ENCODE measurements at places on chromosomes 11 and 22.

DNA sequence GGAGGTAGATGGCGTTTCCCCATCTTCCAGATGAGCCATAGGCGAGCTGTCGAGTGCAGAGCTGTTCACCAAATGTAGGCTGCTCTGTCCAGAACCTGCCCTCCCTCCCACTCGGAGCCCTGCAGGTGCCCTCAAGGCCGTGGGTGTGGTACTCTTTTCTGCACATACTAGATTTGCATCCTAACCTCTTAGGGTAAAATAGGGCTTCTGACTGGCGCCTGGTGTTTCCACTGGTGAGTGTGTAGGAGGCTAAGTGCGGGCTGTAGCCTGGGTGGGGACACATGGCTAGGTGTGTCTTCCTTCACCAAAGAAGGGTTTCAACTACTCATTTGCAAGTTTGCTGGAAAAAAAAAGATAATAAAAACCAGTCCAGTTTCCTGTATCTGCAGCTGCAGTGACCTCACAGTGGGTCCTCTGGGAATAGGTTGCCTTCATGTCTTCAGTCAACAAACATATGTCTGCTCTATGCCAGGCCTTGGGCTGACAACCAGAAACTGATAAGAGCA is 8.5 kb downstream of the BIK start:
- DNase-seq = no peak

- DNase-seq = no peak
Observed at GRCh38 chr11:101907815-101908214, 7.0 kb upstream of the CEP126 start.

DNA sequence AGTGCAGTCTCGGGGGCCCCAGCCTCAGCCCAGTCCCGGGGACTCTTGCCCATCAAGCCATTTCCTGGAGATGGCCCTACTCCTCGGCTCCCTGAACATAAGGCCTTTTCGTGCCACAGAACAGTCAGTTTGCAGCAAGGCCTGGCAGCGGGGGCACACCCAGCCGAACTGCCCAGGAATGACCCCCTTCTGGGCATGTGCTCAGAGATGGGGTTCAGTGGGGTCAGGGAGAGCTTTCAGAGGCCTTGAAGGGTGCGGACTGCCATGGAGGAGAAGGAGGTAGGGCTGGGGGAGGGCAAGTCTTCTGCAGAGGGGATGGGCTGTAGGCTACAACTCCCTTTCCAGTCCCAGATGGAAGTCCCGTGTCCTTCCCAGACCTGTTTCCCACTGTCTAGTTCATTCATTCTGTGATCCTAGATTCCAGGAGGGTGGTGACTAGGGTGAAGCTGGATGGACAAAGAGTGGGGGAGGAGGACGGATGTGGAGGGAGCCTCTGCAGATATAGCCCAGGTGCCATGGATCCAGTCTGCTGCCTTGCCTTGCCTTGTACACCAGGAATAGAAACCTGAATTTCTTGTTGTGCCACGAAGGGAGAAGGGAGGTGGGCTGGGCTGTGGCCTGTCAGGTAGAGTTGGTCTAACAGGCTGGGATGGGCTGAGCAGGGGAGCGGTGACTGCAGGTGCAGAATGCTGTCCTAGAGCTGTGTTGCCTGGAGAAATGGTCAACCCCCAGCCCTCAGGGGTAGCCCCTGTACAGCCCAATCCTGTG is 14.2 kb upstream of the OMP start:
- no peak for DNase-seq

DNA sequence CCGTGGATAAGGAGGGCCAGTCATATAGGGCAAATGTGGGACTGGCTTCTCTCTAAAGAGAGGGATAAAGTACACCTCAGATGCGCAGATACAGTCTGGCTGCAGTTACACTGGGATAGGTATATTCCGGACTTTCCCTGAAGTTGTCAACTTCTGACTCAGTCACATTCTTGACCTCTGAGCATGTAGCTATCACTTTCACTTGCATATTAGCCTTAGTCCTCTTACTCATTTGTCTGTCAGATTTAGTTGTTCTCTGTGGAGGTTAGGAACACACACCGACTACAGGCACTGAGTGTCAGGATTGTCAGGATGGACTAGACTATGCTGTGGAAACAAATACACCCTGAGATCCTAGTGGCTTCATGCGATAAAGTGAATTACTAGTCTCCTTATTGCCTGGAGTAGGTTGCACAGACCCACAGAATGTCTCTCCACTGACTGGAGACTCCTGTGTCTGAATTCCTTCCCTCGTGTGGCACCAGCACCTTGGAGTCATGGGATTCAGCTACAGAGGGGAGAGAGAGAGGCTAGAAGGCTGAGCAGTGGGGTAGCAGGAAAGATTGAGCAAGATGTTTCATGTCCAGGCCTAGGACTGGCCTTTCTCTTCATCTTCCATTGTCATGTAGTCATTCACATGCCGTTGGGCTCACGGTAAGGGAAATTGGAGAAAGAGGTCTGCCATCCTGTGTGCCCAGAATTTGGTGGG is 654.3 kb downstream of the NTM start:
- no peak for DNase-seq

- DNase-seq = no peak
Observed at GRCh38 chr11:107042748-107043147, 24.5 kb upstream of the GUCY1A2 start.

Data from NCI-H1092 (cell line).